ENCODE measurements at places on chromosomes 4 and X. TPM values are rescaled to one million over a fixed set of nuclear protein-coding genes. Genes with fewer than 3 reads are reported as not detected.
A peak's percentile ranks its signal among the peaks of the same experiment; 100 is the strongest.

GRCh38 chr4:154534296-154534695 lies 15.9 kb downstream of the PLRG1 start:
- DNase-seq, result no peak

- DNase-seq, result no peak
Observed at GRCh38 chr4:102608190-102608589, 107.0 kb downstream of the NFKB1 start.

DNA sequence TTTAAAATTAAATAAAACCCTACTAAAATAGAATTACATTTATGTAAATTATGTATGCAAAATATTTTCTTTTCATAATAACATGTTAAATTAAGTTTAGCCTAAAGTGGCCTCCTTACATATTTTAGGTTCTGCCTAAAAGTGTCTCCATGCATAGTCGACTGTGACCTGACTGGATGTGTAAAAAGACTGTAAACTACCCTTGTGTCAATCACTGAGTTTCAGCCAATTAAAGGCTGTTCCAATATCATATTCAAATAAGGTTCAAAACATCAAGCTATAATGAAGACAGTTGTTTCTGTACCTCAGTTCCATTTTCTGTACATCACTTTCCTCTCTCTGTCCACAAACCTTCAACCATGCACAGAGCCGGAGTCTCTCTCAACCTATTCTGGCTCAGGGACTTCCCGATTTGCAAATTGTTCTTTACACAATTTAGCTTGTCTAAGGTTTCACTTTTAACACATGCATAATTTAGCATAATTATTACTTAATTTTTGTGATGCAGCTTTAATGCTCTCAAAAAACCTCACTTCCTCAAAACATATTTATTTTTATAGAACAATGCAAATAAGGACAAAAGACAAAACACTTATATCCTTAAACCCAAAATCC lies 60.1 kb downstream of the SH3RF1 start:
- no peak for DNase-seq

DNA sequence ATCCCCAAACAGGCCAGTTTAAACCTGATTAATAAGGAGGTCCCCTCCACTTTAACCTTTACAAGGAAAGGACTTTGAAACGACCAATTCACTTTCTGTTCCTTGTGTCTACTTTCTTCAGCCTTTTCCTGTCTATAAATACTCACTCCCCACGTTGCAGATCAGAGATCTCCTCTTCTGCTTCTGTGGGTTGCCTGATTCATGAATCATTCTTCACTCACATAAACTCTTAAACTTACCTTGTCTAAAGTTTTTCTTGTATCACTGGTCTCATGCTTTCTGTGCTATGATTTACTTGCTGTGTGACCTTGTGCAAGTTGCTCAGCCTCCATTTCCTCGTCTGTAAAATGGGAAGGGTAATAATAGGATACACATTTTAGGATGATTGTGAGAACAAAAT lies 236.1 kb downstream of the QDPR start:
- no peak for DNase-seq

- no peak for DNase-seq
Observed at GRCh38 chr4:7988437-7988836, 48.8 kb upstream of the AFAP1 start.

DNA sequence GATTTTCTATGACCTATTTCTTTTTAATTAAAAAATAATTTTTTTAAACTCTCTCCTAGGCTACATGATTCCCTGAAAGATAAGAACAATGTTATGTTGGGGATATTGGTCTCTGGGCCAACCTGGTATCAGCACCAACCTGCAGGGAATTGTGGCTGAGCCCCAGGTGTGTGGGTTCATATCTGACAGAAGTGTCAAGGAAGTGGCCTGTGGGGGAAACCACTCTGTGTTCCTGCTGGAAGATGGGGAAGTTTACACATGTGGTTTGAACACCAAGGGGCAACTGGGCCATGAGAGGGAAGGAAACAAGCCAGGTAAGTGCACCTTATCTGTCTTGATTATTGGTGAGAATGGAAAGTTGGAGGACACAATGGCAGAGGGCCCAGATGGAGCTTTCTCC lies 13.5 kb downstream of the HERC3 start:
- no peak for DNase-seq

DNA sequence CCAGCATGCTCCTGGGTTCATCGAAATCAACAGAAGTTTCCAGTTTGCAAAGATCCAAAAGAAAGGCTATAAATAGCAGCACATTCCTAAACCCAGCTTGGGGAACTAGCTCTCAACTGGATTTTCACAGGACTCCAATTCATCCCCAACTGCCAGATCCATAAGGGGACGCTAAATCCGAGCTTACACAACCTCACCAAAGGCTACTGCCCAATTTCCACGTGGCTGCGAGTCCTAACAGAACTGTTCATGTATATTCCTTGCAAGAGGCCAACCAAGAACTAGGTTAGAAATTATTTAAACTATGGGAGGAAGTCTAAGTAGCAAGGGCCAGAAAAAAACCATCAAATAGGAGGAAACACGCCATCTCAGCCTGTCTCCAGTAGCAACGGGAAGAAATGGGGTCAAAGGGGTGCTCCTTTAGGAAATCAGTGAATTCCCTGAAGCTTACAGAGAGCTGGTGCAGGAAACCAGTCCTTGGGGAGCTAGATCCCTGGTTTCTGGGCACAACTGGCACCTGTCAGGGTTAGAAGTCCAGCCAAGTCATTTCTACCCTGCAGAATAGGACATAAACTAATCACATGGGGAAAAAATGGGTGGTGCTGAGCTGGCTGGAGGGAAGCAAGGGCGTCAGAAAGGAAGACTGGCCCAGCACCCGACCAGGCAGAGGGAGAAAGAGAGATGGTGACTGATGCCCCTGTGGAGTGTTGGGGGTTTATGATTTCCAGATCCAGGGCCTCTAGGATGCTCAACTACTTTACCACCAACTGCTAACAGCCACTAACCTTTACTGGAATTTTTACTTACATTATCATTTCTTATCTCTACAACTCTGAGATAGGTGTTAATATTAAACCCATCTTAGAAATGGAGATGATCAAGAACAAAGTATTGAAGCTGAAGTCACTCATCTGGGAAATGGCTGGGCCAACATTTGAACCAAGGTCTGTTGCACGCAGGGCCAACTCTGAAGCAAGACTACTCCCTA lies 20.5 kb downstream of the RELL1 start:
- no peak for DNase-seq

GRCh38 chr4:2393353-2394270 lies 24.8 kb downstream of the ZFYVE28 start:
- no peak for DNase-seq

- no peak for DNase-seq
Observed at GRCh38 chr4:147787204-147787603, 55.3 kb downstream of the ARHGAP10 start.

- DNase-seq, result no peak
Observed at GRCh38 chr4:35982318-35982717, 262.0 kb downstream of the ARAP2 start.

DNA sequence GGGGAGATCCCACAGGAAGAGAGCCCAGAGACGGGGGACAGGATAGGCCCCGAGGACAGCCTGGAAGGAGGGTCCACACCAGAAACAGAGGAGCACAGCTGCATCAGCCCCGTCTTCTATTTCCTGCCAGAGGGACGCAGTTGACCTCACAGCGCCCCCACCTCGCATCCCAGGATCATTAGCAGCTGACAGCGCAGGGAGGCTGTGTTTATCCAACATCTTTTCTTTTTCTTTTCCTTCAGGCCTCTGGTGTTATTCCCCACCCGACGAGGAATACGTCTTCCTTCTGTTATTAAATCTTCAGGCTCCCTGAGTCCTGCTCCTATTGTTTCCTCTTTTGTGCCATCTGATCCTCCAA lies 75.4 kb downstream of the DCHS2 start:
- DNase-seq, result no peak

DNA sequence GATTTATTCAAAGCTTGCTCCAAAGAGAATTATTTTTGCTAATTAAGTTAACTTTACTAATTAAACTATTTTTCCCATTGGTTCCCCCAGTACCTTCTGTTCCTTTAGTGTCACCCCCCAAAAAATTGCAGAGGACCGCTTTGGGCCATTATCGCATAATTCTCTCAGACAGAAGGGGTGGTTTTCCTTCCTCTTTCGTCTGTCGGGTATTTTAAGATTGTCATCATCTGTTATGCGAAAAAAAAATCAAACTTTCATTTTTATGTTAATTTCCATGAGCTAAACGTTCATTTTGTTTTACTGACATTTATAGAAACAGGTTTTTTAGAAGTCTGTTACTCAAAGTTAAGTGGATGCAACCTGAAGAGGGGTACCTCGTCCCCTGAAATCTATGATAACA lies 76.2 kb upstream of the DDX3X start:
- DNase-seq, result no peak

- no peak for DNase-seq
Observed at GRCh38 chr4:7287918-7288280, 95.6 kb downstream of the SORCS2 start.

GRCh38 chr4:172125443-172125842 lies 312.2 kb downstream of the GALNTL6 start:
- DNase-seq, result no peak

DNA sequence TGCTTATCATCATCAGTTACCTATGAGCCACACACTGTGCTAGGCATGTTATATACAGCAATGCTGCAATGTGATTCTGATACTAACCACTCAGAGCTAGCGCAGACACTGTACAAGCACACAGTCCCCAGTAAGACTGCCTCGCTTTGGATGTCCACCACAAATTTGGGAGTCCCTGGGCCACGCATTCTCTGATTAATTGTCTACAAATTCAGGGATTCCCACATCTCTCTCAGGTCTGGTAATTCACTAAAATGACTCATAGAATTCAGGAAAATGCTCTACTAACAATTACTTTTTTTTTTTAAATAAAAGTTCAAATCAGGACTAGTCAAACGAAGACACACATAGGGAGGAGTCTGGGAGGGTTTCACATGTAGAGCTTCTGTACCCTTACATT lies 652.1 kb upstream of the AADAT start:
- no peak for DNase-seq

GRCh38 chr4:138925495-138925894 lies 90.1 kb upstream of the NOCT start:
- DNase-seq, result peak; percentile 34

DNA sequence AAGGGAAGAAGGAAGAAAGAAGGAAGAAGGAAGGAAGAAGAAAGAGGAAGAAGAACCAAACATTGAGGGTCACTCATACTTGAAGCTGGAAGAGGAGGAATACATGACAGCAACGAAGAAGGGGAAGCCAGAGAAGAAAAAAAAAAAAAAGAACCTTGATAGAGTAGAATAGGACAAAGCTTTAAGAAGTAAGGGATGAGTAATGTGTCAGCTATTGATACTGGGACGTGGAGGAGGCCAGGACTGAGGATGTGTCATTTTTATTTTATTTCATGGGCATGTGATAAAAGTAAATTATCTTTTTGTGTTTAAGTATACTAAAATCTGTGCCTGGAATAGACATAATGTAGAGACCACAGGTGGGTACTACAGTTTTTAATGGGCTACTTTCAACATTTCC lies 6.4 kb downstream of the EDA2R start:
- DNase-seq, result no peak

SHROOM3 gene
- 76.3 TPM for total RNA-seq

SPANXB1 gene
- not detected for total RNA-seq

CXCL11 gene
- not detected for total RNA-seq

XAGE2 gene
- not detected for total RNA-seq

ABCB7 gene
- total RNA-seq, result 34.5 TPM

DCAF8L2 gene
- total RNA-seq, result not detected

HERC5 gene
- total RNA-seq, result 4.0 TPM

MCUB gene
- 25.6 TPM for total RNA-seq

ADAMTS3 gene
- total RNA-seq, result 1.4 TPM
